ENCODE measurements at places on chromosomes 4 and X.

DNA sequence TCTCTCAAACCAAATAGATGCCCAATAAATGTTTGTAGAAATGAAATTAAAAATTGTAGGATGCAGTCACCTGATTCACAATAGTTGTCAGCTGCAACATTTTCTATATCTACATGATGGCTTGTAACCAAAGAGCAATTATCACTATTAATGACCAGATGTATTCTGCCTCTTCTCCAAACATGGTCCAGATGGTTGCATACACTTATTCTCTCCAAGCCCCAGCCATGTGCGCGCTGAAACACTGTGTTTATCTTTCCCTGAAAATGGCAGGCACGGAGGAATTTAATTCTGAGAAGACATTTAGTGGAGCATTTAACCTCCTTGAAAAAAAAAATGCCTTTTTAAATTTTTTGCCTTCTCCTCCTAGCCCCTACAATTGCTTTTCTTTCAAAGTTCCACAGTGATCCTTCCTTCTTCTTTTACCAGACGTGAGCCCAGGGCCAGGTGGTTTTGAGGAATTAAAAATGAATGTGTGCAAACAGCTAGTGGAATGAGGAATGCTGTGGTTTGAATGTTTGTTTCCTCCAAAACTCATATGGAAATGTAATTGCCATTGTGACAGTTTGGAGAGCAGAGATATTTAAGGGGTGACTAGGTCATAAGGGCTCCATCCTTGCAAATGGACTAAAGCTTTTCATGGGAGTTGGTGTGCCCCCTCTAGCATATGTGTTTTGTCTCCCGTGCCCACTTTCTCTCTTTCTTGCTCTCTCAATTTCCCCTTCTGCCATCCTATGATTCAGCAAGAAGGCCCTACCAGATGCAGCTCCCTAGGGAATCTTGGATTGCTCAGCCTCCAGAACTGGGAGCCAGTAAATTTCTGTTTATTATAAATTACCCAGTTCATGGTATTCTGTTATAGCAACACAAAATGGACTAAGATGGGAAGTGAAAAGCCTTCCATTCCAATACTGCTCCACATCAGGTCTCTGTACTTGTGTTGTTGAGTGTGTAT, 136.0 kb downstream of the GABRB1 start:
- DNase-seq = no peak

DNA sequence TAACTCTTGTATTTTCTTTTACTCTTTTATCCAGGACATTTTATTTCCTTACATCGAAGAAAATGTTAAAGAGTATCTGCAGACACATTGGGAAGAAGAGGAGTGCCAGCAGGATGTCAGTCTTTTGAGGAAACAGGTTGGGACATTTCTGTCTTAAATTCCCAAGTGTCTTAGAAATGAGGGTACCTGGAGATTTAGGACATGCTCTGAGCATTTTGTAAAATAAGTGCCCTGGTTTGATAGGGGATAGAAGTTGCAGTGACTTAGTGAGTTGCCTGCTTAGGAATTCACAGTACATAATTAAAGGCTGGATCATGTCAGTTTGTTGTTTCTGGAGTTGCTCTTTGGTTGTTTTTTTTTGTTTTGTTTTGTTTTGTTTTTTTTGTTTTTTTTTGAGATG, 17.5 kb downstream of the ENOPH1 start:
- DNase-seq = no peak

DNA sequence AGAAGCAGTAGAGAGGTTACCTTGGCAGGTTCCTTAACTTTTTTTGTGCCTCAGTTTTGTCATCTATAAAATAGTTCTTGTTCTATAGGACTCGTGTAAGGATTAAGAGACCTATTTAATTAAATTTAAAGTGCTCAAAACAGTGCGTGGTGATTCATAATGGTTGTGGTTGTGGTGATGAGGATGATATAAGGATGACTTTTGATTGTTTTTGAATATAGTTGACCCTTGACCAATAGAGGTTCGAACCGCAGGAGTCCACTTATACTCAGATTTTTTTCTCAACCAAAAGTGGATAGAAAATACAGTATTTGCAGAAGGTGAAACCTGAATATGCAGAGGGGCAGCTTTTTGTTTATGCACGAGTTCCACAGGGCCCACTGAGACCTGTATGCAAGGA, 14.6 kb downstream of the SMAD1 start:
- no peak for DNase-seq

GRCh38 chr4:185730387-185730786, 81.6 kb downstream of the SORBS2 start:
- no peak for DNase-seq

DNA sequence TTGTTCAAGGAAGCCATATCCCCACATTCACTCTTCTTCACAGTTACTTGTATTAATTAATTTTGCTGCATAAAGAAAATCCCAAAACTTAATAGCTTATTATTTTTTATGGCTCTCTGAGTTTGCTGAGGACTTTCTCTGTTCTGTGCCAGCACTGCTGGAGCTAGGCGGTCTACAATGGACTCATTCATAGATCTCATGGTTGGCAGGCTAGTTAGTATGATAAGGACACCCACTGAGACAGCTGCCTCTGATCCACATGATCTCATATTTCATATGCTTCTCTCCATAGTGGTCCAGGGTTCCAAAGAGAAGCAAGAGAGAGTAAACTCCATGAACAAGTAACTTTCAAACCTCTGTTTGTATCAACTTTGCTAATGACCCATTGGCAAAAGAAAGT, 170.2 kb downstream of the ADGRA3 start:
- DNase-seq = no peak

DNA sequence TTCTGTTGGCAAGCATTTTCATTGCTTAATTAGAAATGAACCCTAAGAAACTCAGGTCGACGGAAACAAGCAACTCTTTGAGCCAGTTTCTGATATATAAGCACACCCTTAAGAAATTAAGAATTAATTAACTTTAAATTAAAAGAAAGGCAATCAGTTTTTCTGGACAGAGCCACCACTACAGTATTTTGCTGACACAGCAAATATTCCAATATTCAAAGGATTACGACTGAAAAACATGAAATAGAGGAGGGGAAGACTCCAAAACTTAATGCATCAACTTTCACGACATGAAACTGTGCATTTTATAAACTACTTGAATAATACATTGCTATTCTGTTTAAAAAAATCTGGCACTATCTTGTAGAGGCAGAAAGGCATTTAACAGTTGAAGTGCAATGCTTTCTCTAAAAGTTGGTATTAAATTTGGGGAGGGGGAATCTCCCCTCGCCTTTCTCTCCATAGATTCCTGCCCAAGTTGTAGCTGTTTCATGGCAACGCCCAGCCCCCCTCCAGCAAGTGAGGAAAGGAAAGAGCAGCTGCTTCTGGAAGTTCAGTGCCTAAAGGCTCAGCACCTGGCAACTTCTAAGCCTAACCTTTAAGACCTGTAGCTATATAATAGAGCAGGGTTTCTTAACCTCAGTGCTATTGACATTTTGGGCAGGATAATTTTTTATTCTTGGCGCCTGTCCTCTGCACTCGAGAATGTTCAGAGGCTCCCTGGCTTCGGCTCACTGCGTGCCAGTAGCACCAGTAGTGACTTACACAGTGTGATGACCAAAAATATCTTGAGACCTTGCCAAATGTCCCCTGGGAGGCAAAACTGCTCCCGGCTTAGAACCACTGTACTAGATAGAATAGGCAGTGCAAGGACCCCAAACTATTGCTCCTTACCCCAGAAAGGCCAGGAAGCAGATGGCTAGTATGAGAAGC, 6.7 kb upstream of the ZCCHC18 start:
- DNase-seq = no peak

- DNase-seq = no peak
These were observed 20.5 kb upstream of the AFAP1 start for GRCh38 chr4:7960017-7960789.

GRCh38 chr4:70936200-70936787, 34.1 kb downstream of the MOB1B start:
- no peak for DNase-seq

- no peak for DNase-seq
These were observed 39.9 kb upstream of the MXD4 start for GRCh38 chr4:2301806-2302205.

DNA sequence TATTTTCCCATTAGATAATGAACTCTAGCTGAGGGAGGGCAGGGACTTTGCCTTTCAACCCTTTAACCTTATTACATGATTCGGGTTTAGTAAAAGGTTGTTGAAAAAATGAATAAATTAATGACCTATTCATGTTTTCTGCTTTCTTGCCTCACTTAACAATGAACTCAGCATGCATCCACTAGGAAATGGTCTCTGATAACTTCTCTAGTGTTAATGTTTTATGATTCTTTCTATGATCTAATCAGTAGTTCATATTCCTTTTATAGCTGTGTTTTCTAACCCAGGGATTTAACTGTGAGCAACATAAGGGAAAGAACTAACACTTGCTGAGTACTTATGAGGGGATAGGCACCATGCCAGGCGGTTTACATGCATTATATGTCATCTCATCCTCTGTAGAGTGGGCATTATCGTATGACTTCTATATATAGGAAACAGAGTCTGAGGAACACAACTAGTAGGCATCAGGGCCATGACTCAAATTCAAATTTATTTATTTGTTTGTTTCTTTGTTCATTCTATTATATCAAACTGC, 236.7 kb upstream of the MAB21L2 start:
- no peak for DNase-seq

DNA sequence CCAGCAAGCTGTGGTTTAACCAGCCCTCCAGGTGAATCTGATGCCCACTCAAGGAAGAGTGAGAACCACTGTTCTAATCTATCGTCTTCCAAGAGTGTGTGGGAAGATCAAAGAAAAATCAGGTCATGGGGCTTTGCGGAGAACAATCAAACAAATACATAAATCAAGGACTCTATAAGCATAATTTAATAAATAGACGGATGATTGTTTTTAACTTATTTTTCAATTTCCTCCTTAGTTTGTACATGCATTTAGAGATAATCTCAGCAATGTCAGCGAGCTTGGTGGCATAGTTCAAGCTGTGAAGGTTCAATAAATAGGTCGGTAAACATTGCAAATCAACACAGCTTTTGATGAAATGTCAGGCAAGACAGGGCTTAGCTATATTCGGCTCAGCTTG, 84.9 kb downstream of the DMD start:
- no peak for DNase-seq

- peak; percentile 76 for DNase-seq
These were observed 50.4 kb upstream of the ELOVL6 start for GRCh38 chr4:110248831-110249253.

GRCh38 chrX:66144258-66144657, 19.8 kb upstream of the HEPH start:
- DNase-seq = no peak

GRCh38 chr4:38606587-38606905, 57.5 kb upstream of the KLF3 start:
- DNase-seq = peak; percentile 67

- no peak for DNase-seq
These were observed 333.9 kb downstream of the INPP4B start for GRCh38 chr4:142512161-142512560.

- no peak for DNase-seq
These were observed 29.0 kb downstream of the VCX3A start for GRCh38 chrX:6505960-6506359.

DNA sequence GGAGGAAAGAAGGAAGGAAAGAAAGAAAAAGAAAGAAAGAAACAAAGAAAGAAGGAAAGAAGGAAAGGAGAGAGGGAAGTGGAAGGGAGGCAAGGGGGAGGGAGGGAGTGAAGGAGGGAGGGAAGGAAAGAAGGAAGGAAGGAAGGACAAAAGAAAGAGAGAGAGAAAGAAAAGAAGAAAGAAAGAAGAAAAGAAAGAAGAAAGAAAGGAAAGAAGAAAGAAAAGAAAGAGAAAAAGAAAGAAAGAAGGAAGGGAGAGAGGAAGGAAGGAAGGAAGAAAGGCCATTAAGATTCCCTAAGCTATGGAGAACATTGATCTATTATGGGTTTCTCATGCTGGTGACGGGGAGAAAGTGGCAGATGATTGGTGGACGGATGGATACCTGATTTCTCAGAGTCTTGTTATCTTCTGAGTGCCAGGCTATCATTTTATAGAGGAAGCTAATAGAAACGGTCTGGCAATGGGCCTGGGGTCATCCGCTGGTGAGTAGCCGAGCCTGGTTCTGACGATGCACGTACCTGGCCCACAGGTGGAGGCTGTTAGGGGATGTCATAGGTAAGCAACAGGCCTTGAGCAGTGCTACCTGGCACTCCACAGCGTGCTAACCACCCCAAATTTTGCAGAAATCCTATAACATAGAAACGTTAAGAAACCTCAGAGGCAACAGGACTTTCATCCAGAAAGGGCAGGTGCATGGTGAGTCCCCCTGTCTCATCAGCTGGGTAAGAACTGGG, 142.9 kb downstream of the SHOX start:
- no peak for DNase-seq

DNA sequence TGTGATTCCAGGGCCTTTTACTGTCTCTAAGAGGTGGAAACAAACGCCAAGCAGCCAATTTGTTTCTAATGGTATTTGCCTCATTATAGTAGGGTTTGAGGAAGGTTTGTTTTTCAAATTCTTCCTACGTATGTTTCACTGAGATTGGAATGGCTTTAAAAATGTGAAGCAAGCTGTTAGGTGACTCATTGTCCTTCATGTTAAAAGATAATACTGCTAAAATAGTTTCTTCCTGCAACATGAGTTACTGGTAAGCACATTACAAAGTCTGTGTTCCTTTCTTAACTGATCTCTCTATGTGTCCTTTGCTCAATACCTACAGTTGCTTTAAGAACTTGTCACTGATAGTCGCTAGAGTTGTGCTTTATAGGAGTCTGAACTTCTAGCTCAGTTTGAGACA, 1183.9 kb downstream of the RPA4 start:
- no peak for DNase-seq

- DNase-seq = peak; percentile 17
These were observed 195.2 kb upstream of the STK26 start for GRCh38 chrX:131827935-131828334.
